ENCODE measurements at places on chromosomes 2 and 18.

DNA sequence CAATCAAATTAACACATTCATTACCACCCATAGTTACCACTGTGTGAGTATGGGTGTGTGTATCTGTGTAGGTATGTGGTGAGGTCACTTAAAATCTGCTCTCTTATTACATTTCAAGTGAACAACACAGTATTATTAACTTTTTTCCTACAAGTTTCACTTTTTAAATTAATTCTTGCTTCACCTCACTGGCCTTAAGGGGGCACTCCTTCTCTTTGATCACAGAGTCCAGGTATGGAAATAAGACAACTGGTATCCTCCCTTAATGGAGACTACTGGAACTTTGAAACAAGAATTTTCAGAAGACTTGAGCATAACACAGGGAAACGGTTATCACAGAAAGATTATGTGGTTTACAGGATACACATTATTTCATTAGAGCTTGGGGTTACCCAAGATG lies 255.8 kb downstream of the ASXL3 start:
- no peak for DNase-seq

DNA sequence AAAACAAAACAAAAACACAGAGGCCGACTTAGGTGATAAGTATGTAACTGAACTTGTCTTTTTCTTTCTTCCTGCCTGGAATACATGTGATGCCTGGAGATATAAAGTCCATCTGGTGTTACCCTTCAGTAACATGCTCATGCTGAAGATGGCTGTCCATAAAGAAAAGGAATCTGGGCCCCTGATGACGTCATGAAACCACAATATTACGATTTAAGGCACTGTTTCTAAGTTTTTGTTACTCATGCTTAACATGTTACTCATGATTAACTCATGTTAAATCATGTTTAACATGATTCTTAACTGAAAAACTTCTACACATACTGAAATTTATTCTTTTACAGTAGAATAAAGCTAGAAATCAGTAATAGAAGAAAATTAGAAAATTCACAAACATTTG lies 49.0 kb downstream of the STRADB start:
- DNase-seq: peak; percentile 13

- DNase-seq: no peak
Observed at GRCh38 chr2:74507926-74508520, 528 bp upstream of the PCGF1 start.

- no peak for DNase-seq
Observed at GRCh38 chr18:45295388-45295787, 319.9 kb upstream of the SLC14A2 start.

DNA sequence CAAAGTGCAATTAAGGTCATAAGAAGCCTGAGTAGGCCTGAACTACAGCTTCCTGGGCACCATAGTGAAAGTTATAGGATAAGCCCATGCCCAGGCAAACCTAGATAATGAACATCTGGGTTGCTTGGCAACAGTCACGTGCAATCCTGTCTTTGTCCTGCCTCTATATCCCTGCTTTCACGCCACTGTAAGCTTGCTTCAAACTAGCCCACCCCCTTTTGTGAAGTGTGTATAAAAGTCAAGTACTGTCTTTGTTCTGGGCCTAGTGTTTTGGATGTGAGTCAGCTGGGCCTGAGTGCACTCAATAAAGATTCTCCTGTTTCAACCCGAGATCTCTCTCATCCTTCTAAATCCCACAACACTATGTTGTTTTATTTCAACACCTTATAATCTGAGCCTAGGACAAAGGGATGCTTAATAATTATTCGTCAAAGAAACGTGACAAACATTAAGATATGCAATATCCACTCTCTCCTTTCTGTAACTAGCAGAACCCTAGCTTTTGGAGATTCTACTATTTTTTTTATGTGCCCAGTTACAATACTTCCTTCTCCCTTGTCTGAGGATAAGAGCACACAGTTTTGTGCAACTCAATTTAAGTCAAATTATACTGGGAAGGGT lies 927.8 kb downstream of the SUCLG1 start:
- DNase-seq: no peak

GRCh38 chr2:238203973-238204683 lies 633 bp upstream of the ILKAP start:
- DNase-seq: no peak

DNA sequence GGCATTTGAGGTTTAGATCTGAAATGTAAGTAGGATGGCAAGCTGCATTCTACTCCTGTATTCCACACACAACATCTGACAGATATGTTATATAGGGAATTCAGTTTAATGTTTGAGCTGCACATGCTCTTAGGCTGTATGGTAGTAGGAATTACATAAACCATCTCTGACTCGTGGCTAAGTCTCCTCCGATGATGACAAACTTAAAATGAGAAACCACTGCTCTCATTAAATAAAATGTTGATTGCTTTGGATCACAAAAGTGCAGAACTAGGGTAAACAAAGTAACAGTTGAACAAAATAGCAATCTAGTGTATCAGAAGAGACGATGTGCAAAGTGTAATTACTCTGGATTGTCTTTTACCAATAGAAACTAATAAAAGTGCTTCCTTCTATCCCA lies 50.1 kb upstream of the WDR75 start:
- DNase-seq: no peak

- DNase-seq: no peak
Observed at GRCh38 chr2:110992886-110993285, 127.8 kb upstream of the BCL2L11 start.

GRCh38 chr2:65227020-65227455 lies 593 bp upstream of the ACTR2 start:
- DNase-seq: peak; percentile 66

DNA sequence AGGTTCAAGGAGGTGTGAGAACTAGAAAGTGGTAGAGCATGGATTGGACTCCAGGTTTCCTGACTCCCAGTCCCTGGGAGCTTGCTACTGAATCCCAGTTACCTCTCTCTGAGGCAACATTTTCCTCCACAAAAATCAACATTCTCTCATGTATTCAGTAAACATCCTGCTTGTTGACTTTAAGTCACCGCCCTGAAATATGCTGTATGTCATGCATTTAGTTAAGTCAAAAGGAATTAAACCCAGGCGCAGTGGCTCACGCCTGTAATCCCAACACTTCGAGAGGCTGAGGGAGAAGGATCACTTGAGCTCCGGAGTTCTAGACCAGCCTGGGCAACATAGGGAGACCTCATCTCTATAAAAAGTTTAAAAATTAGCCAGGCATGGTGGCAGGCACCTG lies 3.8 kb downstream of the MATN3 start:
- no peak for DNase-seq

DNA sequence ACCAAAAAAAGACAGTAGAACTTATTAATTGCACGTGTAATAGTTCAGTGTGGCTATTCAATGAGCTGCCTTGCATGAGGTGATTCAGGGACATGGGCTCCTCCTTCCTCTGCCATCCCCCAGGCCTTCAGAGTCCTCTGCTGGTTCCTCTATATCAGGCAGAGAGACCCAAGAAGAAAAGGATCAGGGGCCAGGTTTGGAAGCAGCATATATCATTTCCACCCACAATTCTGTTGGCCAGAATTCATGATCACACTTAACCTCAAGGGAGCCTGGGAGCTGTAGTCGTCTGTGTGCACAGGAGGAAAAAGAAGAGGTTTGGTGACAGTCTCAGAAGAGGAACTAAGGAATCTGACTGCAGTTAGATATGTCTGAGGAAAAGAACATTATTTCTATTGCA lies 114.0 kb upstream of the GLS start:
- DNase-seq: no peak

DNA sequence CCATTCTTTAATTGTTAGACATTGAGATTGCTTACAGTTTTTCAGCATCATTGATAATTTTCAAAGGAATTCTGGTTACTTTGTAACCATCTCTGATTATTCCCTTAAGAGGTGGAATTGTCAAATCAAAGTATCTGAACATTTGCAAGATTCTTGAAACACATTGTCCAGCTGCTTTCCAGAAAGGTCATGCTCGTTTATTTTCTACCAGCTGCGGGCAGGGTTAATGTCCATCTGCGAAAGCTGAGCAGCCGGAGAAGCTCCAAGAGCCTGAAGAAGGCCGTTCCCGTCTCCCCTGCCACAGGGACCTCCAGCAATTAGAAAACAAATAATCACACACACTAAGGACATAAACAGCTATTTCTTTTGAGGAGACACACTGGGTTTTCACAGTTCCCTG lies 76.1 kb upstream of the TXNDC2 start:
- no peak for DNase-seq

- DNase-seq: peak; percentile 31
Observed at GRCh38 chr2:62787386-62787785, 81.9 kb downstream of the EHBP1 start.

DNA sequence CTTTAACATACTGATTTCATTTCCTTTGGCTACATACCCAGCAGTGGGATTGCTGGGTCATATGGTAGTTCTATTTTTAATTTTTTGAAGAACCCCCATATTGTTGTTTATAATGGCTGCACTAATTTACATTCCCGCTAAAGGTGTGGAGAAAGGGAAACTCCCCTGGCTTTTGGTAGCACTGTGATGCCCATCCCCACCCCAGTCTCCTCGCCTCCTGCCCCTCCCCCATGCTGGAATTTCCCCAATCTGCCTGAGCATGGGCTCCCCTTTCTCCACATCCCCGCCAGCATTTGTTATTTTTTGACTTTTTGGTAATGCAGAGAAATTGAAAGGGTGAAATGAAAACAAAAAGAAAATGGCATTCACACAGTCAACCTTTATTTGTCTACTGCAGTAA lies 30.0 kb upstream of the SULT1C4 start:
- DNase-seq: no peak

DNA sequence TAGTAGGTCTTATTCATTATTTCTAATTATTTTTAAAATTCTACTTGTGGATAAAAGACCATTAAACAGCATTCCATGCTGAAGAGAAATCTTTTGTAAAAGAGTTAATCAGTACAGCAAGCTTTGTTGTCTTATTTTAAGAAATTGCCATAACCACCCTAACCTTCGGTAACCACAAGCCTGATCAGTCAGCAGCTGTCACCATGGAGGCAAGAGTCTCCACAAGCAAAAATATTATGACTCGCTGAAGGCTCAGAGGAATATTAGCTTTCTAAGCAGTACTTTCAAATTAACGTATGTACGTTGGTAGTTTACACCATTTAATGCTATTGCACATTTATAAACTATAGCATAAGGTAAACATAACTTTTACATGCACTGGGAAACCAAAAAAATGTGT lies 650.5 kb upstream of the LINC00305 start:
- no peak for DNase-seq

- DNase-seq: no peak
Observed at GRCh38 chr18:78798402-78799175, 181.0 kb upstream of the SALL3 start.

GRCh38 chr2:215615067-215615802 lies 179.4 kb upstream of the FN1 start:
- DNase-seq: no peak

GRCh38 chr2:229174794-229175496 lies 96.1 kb downstream of the PID1 start:
- no peak for DNase-seq

DNA sequence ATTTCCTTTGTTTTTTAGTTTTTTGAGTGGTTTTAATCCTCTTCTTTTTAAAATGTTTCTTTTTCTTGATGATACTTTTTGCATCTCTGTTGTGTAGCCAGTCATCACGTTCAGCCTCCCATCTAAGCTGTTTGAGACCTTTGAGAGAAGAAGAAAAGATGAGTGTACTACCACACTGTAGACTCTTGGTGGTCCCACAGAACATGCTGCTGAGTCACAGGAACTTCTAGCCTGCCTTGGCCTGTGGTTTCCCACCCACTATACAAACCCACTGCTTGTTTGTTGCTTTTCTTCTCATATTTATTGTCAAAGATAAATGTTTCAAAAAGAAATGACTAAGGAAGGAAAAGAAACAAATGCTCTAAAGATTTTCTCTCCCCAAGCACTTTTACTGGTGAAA lies 5.5 kb downstream of the CEBPZOS start:
- no peak for DNase-seq

- no peak for DNase-seq
Observed at GRCh38 chr2:24359129-24360049, 947 bp downstream of the ITSN2 start.

- DNase-seq: no peak
Observed at GRCh38 chr2:189500456-189501160, 59.3 kb downstream of the WDR75 start.

DNA sequence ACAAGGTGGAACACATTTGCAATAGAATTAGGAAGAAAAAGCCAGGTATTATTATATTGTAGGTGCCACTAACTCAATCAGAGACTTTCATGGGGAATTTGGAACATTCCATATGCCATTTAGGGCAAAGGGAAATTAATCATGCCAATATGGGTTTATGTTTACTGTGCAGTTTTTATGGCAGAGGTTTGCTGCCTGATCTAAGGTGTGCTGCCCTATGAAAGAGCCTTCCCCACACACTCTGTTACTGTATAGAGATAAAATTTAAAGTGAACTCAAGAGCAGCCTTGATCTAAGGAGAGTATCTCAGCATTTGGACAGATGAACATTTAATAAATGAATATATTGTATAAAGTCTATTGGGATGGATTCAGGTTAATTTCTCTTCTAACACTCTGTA lies 771.6 kb downstream of the CNTNAP5 start:
- no peak for DNase-seq

GRCh38 chr2:43201016-43201415 lies 25.4 kb downstream of the ZFP36L2 start:
- DNase-seq: no peak

- DNase-seq: peak; percentile 50
Observed at GRCh38 chr2:70115646-70116442, 28.6 kb downstream of the PCBP1 start.

DNA sequence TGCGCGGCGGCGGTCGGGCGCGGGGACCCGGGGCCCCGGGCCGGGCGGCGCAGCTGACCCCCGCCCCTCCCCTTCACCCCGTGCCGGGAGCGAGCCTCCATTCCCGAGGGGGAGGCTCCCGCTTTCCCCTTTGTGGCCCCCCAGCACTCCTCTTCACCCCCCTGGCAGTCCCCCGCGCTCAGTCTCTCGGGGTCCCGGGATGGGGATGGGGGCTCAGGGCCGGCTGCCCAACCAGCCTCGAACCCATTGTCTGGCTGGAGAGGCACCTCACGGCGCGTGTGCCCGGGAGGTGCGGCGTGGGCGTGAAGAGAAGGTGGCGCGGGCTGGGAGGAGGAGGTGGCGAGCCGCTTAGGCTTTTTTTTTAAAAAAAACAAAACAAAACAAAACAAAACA lies 748 bp downstream of the FMNL2 start:
- DNase-seq: no peak

- no peak for DNase-seq
Observed at GRCh38 chr2:19745318-19746136, 156.3 kb downstream of the TTC32 start.

- no peak for DNase-seq
Observed at GRCh38 chr18:37483221-37483971, 82.2 kb downstream of the CELF4 start.

GRCh38 chr2:223010641-223011040 lies 41.3 kb upstream of the KCNE4 start:
- DNase-seq: no peak

GRCh38 chr2:121764681-121765228 lies 9.3 kb downstream of the TSN start:
- no peak for DNase-seq

DNA sequence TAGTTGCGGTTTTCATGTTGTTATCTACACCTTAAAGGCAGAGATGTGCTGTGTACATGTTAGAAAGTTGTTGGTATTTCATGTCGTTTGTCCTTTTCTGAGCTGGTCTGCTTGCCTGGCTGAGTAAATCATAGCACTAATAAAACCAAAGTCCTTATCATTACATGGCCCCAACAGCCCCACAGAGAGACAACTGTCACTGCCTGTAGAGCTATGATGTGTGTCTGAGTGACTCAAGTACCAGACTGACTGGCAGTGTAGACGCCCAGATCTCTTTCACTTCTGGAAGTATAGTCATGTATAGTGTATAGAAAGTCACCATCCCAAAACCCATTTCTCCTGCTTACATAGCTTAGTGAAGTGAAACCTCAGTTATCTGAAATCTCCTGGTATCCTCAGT lies 4.3 kb downstream of the SOCS6 start:
- peak; percentile 27 for DNase-seq
